Activated T-helper 1 cell treated with anti-CD3 and anti-CD28 coated beads, Interleukin-2, amount 50 U/mL, for 16 hours (primary cell): ENCODE measurements at places on chromosomes 2 and 18.

- no peak for DNase-seq
These were observed 49.5 kb upstream of the MBP start for GRCh38 chr18:77181950-77182707.

- DNase-seq = no peak
These were observed 452.9 kb upstream of the DSEL start for GRCh38 chr18:67969458-67969857.

GRCh38 chr18:31931163-31931885 is 11.6 kb downstream of the TRAPPC8 start:
- DNase-seq = no peak

DNA sequence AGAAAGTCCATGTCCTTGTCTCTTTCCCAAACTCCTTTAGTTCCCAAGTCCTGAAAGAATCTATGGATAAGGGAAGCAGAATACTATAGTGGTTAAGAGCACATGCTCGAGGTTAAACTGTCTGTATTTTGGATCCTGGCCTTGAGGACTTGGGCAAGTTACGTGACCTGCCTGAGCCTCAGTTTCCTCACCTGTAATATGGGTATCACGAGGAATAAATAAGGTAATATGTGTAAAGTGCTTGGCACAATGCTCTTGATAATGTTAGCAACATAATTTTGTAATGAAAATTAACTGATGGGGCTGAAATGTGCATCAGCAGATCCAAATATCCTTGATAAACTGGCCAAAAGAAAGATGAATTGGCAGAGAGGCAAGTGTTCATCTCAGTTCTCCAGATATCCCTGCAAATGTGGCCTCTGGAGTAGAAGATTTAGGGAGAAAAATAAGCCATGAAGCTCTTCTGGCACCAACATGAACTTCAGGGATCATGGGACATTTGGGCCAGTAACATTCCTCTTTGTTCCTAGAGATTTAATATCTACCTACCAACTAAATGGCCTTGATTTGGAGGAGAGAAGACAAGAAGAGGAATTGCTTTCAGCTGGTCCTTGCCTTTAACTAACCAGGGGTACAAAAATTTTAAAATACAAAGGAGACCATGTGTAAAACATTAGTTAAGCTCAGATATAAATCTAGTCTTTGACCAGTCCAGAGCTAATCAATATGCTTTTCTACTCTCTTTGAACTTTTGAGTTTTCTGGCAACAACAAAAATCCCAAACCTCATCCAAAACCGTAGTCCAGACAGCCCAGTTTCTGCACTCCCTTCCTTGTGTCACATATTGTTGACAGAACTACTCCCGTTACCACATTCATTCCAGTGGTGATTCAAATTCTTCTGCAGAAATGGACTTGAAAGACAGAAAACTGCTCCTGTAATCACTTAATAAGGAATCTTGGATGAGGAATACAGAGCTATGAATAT is 52.7 kb upstream of the EML4 start:
- DNase-seq = no peak

- DNase-seq = no peak
These were observed 600 bp downstream of the RALB start for GRCh38 chr2:120253021-120253882.

DNA sequence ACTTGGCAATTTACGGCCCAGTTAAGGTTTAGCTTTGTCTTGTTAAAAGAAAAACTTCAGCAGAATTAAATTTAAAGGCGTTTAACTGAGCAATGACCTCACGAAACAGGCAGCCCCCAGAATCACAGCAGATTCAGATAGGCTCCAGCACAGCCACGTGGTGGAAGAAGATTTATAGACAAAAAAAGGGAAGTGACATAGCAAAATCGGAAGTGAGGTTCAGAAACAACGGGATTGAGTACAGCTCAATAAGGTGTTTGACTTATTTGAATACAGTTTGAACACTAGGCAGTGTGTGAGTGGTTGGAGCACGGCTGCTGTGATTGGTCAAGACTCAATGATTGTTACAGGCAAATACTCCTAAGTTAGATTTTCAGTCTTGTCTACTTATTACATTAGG is 79.8 kb downstream of the MOGAT1 start:
- DNase-seq = no peak

- DNase-seq = no peak
These were observed 722 bp upstream of the C2orf15 start for GRCh38 chr2:99140860-99141109.

GRCh38 chr2:145563741-145564615 is 1044.1 kb upstream of the ZEB2 start:
- DNase-seq = no peak

GRCh38 chr2:26126074-26126473 is 46.8 kb upstream of the GAREM2 start:
- DNase-seq = no peak

DNA sequence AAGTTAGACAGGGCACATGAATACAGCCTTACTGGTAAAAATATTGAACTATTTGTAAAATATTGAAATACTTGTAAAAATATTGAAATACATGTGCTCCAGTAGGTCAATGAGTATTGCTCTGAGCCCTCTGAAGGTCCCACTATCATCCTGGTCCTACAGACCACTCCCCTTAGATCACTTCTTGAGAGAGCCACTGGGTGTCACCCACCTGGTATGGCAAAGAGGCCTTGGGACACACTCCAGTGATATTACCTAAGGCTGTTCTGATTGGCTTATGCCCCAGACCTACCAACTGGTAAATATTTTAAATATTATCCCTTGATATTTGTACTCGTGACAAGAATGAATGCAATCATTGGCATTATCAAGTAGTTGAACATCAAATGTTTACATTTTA is 5.0 kb downstream of the THSD7B start:
- DNase-seq = no peak

DNA sequence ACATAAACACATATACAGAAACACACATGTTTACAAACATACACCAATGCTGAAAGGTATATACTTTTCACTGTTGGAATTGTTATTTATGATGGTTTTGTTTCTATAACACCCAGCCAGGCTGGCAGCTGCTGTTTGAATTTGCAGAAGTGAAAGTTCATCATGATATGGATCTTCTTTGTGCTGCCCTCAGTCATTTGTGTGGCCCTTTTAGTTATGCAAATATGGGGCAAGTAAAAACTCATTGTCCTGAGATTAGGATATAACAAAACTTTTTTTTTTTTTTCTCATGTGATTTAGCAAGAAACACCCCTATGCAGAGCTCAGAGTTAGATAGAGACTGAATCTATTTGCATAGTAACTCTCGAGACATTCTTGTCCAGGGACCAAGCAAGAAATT is 714.1 kb downstream of the KCNJ3 start:
- DNase-seq = no peak

GRCh38 chr2:194730266-194730665 is 926.8 kb upstream of the SLC39A10 start:
- DNase-seq = no peak

GRCh38 chr18:23587220-23587642 is 925 bp upstream of the NPC1 start:
- no peak for DNase-seq

DNA sequence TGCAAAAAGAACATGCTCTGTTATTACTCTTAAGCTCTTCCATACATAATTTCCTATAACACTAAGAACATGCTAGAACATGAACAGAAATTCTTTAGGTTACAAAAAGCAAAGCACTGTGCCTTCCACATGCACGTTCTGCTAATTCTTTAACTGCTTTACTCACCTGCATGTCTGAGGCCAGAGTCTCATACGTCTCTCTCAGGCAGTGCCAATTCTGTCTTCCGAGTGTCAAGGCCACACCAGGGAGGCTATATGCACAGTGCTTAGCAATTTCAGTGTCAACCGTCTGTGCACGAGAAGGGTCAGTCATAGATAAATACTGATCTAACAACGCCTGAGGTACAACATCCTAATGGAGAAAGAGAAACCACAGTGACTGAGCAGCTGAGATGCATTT is 55.1 kb downstream of the PPP4R1 start:
- no peak for DNase-seq

- no peak for DNase-seq
These were observed 237.3 kb downstream of the CALCRL start for GRCh38 chr2:187210726-187211125.

GRCh38 chr2:98821629-98822135 is 90.8 kb upstream of the MGAT4A start:
- DNase-seq = no peak

GRCh38 chr2:239781454-239781853 is 243.7 kb downstream of the NDUFA10 start:
- no peak for DNase-seq

DNA sequence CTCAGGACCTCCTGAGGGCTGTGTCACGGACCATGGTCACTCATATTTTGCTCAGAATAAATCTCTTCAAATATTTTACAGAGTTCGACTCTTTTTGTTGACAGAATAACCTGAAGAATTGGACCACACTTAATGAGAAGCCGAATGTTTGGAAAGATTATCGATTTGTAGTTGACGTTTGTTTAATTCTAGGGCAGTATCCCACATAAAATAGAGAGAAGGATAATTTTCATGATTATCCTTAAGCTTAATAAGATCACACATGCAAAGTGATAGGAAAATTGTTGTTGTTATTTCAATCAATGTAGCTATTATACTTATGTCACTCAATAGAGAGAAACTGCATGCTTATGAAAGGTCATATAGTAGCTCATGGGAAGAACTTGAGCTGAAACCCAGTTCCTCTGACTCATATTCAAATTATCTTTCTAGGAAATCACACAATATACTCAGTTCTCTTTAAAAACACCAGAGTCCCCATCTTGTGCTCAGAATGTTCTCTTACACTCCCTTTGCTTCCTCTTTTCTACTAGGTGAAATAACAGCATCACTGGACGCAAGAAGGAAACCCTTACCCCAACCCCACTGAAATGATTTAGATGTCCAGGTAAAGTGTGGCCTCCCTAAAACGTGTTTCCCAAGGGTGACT is 982.1 kb downstream of the TSN start:
- DNase-seq = no peak

DNA sequence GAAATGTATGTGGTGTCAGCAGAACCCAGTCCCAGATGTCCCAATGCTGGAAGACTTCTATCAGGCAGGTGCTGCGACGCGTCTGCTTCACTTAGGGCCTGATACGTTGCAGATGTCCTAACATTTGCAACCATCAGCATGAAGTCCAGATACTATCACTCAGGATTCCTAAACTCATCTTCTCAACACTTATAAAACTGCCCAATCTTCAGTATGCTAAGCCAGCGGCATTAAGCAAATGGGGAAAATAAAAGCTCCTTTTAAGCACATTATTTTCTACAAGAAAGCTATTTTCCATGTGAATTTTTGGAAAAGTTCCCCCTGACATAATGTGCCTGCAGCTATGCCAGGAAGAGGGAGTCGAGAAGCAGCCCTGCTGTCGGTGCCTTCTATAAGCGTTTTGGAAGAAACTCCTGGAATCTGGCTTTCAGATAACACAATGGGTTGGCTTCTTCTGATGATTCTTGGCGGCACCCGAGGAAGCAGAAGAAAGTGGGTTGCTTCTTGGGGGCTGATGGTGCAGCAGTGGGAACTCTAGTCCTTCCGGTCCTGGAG is 60.7 kb upstream of the ITGA6 start:
- DNase-seq = no peak

- no peak for DNase-seq
These were observed 91.5 kb upstream of the LDLRAD4 start for GRCh38 chr18:13126966-13127598.

- no peak for DNase-seq
These were observed 164.7 kb downstream of the CCDC102B start for GRCh38 chr18:68962623-68963022.

DNA sequence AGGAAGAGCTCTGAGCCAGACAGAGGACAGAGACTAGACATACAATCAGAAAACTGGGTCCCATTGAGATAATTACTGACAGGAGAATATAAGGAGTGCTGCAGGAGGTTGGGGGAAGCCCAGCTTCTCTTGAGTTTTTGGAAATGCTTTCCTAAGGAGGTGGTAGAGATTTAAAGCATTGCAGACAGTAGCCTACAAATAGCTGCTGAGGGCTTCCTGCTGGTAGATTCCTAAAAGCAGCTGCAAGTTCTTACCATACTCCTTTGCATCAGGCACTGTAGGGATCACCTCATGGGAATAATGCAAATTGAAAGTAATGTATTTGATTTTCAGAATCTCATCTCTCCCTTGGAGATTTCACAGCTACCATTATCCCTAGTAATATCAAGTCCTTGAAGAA is 902.6 kb upstream of the GCFC2 start:
- no peak for DNase-seq

- no peak for DNase-seq
These were observed 355.6 kb downstream of the PAX3 start for GRCh38 chr2:221943076-221943810.

- DNase-seq = no peak
These were observed 67.5 kb upstream of the BZW1 start for GRCh38 chr2:200744201-200744602.

GRCh38 chr2:239259173-239259572 is 141.6 kb downstream of the HDAC4 start:
- DNase-seq = no peak

- DNase-seq = no peak
These were observed 66.4 kb downstream of the SH3RF3 start for GRCh38 chr2:109195193-109196045.

DNA sequence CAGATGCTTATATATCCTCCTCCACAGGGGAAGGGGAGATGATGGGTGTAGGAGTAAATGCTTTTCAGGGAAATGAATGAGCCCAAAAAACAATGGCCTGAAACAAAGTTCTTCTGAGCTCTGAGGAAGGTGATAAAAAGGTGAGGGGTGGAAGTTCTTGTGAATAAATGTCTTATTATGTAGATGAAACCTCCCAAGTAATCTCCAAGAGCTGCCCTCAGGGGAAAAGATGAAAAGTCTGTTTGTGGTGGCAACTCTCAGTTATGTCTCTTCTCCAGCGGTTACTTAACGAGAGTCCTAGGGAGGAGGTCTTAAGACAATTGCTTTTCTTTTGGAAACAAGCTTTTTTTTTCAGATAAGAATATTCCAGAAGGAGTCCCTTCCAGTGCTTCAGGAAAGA is 115.5 kb upstream of the CHAC2 start:
- DNase-seq = no peak

GRCh38 chr2:65483763-65484162 is 51.4 kb upstream of the SPRED2 start:
- DNase-seq = no peak

GRCh38 chr2:225270861-225271260 is 128.6 kb upstream of the NYAP2 start:
- no peak for DNase-seq

DNA sequence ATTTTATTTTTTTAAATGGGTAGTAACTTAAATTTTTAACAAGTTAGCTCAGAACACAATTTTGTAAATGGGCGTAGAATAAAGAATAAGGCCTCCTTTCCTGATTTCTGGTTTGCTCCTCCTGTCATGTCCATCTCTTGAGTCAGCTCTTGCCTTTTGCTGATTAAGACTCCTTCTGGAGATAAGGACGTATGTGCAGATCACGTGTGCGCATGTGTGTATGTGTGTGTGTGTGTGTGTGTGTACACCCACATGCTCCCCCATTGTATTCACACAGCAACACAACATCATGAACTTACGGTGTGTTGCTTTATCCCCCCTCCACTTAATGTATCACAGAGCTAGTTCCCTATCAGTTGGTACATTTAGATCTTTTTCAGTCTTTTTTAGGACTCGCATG is 182.9 kb downstream of the PRKCE start:
- no peak for DNase-seq

GRCh38 chr2:167534443-167534842 is 646.2 kb downstream of the XIRP2 start:
- DNase-seq = no peak

- no peak for DNase-seq
These were observed 1143.4 kb downstream of the CNTNAP5 start for GRCh38 chr2:125168442-125168841.

GRCh38 chr18:75827751-75828287 is 400.3 kb upstream of the SMIM21 start:
- no peak for DNase-seq
